ENCODE measurements at places on chromosomes 7 and 10.

- DNase-seq: no peak
Measured at GRCh38 chr7:81669476-81670105, 100.3 kb downstream of the HGF start.

DNA sequence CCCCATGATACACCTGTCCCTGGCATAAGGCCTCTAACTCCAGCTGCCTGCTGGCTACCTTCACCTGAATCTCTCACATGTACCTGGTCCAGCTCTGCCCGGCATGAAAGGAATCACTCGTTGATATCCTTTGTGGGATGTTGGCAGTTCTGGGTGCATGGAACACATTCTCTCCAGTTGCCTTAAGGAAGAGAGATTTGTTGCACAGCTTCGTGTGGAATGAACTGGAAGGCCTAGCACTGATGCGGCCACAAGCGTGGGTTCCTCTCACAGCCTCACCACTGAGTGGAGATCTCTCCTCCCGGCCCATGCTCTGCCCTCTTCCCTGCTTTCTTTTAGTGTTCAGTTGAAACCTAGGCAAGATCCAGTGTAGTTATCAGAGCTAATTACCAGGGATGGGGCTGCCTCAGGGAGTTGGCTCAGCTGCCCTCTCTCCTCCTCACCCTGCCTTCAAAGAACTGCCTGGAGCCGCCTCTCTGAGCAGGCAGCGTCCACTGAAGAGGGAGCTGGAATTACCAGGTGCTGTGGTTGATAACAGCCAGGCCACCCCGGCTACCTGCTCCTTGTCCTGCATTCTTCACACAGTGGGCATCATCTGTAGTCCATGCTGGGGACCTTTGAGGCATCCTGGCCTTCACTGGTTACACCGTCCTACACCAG is 194.3 kb downstream of the CCDC3 start:
- DNase-seq: no peak

DNA sequence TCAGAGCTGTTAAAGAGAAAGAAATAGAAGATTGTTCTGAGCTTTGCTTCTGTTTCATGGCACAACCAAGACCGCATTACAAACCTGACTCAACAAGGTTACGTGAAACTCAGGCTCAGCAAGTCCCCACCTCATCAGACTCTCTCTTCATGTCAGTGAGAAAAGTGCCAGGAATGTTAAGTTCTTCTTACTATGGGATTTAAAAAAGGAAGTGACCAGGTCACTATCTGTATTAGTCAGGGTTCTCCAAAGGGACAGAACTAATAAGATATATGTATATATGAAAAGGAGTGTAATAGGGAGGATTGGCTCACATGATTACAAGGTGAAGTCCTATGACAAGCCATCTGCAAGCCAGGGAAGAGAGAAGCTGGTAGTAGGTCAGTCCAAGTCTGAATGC is 25.4 kb upstream of the PAPSS2 start:
- DNase-seq: peak; percentile 56

DNA sequence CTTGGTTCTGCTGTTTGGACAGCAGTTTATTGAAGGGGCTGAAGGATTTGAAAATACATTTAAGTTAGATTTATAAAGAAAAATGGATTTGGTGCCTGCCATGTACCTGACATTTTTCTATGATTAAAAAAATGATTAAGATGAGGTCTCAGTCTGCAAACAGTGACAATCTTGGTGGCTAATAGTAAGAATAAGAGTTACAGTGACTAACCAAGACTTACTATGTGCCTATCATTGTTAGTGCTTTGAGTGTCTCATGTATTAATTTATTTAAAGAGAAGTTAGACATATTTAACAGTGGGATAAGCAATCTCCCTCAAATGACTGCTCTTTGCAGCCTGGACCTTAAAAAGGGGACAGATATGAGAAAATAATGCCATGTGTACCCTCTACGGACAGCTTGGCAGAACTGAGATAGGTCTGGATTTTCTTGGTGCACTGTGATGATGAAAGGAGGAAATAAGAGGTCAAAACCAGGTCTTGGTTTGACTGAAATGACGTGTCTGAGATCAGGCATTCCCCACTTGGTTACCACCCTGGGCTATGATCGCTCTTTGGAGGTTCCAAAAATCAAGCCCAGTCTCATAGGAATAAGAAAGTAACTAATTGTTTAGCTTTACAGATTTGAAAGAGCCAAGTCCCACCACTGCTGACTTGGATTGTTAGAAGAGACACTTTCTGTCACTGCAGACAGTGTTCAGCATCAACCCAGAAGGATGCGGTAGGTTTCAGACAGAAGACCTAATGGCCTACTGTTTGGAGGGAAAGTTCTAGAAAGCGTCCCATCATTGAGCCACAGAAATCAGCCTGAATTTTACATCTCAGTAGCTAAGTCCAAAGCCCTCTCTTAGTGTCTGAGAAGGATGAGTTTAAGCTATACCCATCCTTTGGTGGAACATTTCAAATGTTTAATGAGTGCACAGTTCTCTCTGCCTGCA is 2.1 kb downstream of the CASP7 start:
- no peak for DNase-seq

- DNase-seq: peak; percentile 50
Measured at GRCh38 chr10:26855186-26855585, 5.6 kb downstream of the ABI1 start.

GRCh38 chr7:42940985-42941847 is 9.0 kb downstream of the MRPL32 start:
- peak; percentile 66 for DNase-seq

DNA sequence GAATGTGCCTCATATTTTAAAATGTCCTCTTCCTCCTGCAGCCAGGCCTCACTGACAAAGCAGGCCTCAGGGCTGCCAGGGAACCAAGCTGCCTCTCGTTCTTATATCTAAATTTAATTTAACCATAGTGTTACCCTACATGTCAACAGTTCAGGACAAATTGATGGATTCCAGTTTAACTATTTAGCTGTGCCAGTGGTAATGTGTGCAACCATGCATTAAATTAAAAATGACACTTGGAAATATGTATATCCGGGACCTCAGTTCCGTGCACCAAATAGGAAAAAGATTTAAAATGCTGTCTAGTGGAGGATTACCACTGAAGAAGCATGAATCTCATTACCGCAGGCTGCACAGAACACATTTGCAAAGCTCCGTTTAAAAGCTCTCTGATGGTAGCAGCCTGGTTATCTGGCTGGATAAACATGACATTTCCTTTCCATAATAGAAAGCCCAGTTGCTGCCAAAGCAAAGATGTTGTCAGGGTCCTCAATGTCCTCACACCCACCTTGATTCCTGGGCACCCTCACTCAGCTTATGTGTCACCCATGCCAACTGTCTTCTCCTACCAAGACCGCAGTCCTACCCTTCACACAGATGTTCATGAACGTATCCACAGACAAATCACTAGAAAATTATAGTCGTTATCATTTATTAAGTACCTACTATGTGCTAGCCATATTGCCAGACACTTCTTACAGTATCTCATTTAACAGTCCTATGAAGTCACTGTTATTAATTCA is 73.3 kb upstream of the FRMD4A start:
- DNase-seq: no peak

DNA sequence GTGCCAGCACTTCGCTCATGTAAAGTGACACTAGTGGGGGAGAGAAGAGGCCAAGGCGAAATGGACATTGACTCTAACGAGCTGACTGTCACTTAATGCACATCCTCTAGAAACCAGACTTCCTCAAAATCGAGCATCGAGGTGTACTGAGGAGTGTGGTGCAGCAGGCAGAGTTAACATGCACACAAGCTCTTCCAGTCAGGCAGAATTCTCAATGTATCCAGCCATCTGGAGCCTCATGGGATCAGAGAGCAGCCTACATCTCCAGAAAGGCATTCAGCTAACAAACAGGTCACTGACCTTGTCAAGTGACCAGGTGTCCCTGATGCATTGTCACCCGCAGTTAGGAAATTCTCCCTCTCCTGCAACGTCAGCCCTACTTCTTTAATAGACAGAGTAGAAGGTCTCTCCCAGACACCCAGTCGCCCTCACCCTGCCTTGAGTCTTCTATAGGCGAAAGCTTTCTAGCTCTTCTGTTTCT is 259.8 kb upstream of the AOAH start:
- no peak for DNase-seq

DNA sequence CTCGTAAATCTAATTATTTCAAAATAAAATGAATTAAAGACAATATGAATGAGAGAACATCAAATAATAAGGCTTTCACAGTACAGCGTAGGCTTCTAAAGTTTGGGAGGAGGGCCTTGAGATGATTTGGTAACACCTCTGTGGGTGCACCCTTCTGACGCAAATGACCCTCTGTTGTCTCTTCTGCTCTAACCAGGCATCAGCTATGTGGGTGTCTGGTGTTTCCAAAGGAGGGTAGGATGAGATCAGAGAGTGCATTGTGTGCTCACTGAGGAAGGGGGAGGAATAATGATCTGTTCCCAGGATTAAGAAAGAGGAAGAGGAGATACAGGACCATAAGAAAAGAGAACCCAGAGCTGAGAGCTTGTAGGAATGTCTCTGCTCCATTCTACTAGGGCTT is 420.4 kb downstream of the SDK1 start:
- DNase-seq: no peak

GRCh38 chr10:6271663-6272062 is 68.9 kb downstream of the PFKFB3 start:
- DNase-seq: no peak

- no peak for DNase-seq
Measured at GRCh38 chr7:103124429-103124979, 24.4 kb downstream of the NAPEPLD start.

GRCh38 chr10:374354-374753 is 239.1 kb downstream of the ZMYND11 start:
- no peak for DNase-seq

DNA sequence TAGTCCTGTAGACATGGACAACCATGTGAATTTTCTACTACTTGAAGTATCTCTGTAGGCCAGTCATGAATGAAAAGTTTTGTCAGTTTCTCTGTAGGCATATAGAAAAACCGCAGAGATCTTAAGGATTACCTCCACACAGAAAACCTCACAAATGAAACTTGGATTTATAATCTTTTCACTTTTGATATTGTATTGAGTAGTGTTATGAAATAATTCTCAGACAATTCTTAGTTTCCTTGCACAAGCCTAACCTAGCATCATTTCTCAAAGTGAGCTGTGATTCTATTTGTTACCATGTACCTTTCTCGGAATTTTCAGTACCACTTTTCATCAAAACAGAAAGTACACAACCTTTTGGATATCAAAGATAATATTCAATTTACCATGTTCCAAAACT is 51.4 kb upstream of the OIT3 start:
- no peak for DNase-seq

DNA sequence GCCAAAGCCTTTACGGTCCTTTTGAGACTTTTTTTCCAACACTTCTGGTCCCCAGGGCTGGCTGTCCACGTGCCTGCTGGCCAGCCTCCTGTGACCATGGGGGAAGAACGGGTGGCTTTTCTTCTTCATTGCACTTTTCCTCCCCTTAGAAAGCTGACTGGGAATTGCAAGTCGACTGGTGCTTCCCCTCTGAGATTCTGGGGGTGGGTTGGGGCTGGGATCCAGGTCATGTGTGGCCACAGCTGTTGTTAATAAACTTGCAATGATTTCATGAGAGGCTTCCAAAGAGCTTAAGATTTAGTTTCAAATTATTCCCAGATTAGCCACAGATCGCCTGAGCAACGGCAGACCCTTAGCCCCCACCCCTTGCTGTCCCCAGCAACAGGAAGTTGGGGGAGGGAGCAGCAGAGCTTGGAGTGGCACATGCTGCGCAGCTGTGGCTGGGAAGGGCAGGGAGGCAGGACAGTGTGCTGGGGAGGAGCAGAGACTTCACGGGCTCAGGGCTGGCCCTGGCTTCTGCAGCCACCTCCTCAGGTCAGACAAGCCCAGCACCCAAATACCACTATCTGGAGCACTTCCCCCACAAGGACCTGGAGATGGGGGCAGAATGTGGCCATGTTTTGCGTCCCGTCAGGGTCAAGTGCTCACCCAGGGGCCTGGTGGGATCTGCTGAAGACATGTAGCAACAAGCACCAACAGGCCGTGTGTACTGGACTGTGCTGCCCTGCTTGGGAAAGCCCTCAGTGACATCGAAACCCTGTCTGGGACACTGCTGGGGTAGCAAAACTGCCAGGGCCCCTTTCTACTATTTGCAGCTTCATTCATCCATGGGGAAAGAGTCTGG is 147.1 kb downstream of the RNF216 start:
- peak; percentile 94 for DNase-seq

DNA sequence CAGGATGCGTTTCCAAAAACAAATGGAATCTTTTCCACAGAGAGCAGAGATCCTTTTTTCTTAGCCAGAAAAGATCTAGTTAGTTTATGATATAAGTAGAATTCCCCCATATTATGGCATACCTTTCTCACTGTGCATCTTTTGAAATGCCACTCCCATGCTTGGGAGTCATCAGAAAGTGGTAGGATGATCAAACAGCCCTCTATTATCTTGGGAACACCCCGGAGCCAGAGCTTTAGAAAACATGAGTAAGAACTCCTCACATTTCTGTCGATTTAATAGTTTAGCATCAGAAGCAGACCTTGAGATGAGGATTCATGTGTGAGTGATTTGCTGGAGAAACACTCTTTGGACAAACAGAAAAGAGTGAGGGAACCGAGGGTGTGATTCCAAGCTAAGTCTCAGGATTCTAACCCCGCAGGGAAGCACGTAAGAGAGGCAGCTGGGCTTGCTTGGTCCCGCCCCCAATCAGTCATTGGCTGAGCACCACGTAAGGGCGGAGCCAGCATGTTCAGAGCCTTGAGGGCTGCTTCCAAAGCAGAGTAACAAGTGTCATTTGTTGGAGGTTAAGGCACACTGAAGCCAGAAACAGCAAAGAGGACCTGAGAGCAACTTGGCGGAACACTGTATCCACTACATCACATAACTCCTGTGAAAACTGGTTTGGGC is 43.7 kb upstream of the NXPH1 start:
- no peak for DNase-seq

- no peak for DNase-seq
Measured at GRCh38 chr10:23439452-23439960, 631 bp downstream of the OTUD1 start.

- no peak for DNase-seq
Measured at GRCh38 chr7:128129224-128129864, 98.1 kb upstream of the LRRC4 start.

GRCh38 chr10:36373424-36374096 is 731.5 kb upstream of the FZD8 start:
- DNase-seq: no peak

DNA sequence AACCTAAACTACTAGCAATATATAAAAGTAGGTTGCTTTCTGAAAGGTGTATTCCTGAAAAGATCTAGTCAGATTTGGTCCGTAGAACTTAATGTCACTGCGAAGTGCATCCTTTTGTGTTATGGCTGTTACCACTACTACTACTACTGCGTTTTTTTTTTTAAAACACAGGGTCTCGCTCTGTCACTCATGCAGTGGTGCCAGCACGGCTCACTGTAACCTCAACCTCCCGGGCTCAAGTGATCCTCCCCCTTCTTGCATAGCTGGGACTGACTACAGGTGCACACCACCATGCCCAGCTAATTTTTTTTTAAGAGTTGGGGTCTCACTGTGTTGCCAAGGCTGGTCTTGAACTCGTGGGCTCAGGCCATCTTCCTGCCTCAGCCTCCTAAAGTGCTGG is 14.5 kb downstream of the WIPI2 start:
- no peak for DNase-seq

- no peak for DNase-seq
Measured at GRCh38 chr10:121598263-121599249, at the start of gene FGFR2. TSS of gene FGFR2 (minus strand) at chr10:121598444. CDS start at chr10:121593817, 4,627 bp downstream.

GRCh38 chr10:33666686-33667480 is 332.4 kb upstream of the NRP1 start:
- DNase-seq: no peak

GRCh38 chr7:68470836-68471435 is 1127.3 kb upstream of the AUTS2 start:
- DNase-seq: no peak

Data from IMR-90 (cell line).